ENCODE measurements at places on chromosomes 3 and 15.

- DNase-seq = no peak
Observed at GRCh38 chr3:58924578-58924977, 125.2 kb downstream of the CFAP20DC start.

GRCh38 chr3:131868203-131868602, 166.6 kb downstream of the CPNE4 start:
- no peak for DNase-seq

- DNase-seq = no peak
Observed at GRCh38 chr3:147409143-147410115, at the start of gene ZIC1. Gene ZIC1 (plus strand): TSS chr3:147409365. CDS start chr3:147410113, 748 bp downstream.

- DNase-seq = no peak
Observed at GRCh38 chr3:66418475-66418931, 82.3 kb downstream of the LRIG1 start.

All from AG09309 (cell line).